ENCODE measurements at places on chromosomes 7 and 10.

- peak; percentile 19 for DNase-seq
These were observed 142.8 kb downstream of the ADK start for GRCh38 chr10:74293686-74294371.

GRCh38 chr7:13990984-13991790 is 1.7 kb upstream of the ETV1 start:
- peak; percentile 99 for DNase-seq

DNA sequence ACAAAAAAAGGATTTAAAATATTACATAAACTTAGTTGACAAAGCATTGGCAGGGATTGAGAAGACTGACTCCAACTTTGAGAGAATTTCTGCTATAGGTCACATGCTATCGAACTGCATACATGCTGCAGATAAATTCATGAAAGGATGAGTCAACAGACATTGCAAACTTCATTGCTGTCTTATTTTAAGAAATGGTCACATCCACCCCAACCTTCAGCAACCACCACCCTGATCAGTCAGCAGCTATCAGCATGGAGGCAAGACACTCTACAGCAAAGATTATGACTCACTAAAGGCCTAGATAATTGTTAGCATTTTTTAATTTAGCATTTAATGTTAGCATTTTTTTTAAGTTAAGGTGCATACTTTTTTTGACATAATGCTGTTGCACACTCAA is 73.6 kb downstream of the AGK start:
- DNase-seq = no peak

DNA sequence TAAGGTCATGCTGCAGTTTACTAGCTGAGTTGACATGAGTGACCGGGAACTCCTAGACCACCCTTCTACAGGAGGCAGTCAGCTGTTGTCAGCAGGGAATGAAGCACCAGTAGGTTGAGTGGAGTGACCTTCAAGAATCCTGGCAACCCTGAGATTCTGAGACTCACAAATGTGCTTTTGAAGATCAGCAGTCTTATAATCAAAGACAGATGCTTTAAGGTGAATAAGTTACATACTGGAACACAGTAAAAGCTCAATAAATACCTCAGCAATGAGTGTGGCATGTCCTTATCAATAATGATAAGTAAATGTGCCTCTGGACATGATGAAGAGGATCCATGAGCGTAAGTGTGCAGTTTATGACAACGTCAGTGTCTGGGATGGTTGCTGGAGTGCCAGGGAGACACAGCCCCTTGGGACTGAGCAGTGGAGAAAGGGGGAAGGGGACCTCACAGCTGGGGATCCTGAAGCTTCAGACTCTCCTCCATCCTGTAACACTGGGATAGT is 11.9 kb upstream of the OR6V1 start:
- DNase-seq = no peak

- no peak for DNase-seq
These were observed 167.2 kb downstream of the MAD1L1 start for GRCh38 chr7:2065528-2065927.

DNA sequence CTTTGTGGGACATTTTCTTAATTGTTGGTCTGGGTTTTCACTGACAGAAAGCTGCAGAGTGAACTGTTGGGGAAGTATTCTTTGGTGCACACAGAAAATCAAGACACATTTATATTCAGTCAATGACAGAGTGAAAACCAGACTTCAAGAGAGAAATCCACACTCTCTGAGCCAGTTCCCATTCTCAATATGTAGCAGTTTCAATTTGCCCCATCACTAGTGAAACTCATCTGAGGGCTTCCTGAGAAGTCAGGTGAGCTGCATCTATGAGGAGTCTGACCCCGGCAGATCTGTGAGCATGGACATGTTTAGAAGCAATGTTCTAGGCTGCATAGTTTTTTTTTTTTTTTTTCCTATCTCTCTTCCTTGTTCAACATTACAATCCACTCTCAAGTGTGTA is 163.7 kb upstream of the AHR start:
- no peak for DNase-seq

GRCh38 chr7:14806891-14807290 is 95.7 kb downstream of the DGKB start:
- DNase-seq = no peak

DNA sequence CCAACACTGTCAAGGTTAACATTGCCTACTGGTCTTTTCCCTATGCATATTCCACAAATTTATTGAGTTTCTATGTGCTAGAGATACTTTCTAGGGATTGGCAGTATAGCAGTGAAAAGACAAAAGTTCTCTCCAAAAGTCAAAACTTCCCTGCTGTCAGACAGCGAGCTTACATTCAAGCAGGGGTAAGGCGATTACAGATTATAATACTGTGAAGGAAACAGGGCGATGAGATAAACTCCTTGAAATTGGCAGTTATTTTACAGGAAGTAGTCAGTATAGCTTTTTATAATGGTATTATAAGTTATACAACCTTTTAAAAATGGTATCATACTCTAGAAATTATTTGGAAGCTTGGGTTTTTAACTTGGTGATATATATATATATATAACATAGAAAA is 9.9 kb downstream of the VPS50 start:
- DNase-seq = no peak

DNA sequence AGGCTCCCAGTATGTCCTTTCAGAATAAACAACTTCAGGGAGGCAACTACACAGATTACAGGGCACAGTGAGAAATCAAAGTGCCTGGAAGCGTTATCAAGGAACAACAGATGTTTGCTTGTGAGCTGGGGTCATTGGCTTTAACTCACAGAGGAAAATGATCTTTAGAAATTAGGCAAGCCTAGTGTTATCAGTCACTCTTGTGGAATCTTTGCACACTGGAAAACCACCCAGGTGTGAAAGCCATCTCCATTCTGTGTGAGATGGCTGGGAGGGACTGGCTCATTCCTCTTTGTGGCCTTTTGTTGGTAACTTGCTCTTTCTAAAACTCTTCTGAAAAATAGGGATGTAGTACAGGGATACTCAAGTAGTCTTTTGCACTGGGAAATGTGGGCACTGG is 716.0 kb downstream of the XPNPEP1 start:
- DNase-seq = no peak

- no peak for DNase-seq
These were observed 47.3 kb upstream of the TECTB start for GRCh38 chr10:112235920-112236319.
